ENCODE measurements at places on chromosomes 6 and 20. TPM values are rescaled to one million over a fixed set of nuclear protein-coding genes. Genes with fewer than 3 reads are reported as not detected.

DNA sequence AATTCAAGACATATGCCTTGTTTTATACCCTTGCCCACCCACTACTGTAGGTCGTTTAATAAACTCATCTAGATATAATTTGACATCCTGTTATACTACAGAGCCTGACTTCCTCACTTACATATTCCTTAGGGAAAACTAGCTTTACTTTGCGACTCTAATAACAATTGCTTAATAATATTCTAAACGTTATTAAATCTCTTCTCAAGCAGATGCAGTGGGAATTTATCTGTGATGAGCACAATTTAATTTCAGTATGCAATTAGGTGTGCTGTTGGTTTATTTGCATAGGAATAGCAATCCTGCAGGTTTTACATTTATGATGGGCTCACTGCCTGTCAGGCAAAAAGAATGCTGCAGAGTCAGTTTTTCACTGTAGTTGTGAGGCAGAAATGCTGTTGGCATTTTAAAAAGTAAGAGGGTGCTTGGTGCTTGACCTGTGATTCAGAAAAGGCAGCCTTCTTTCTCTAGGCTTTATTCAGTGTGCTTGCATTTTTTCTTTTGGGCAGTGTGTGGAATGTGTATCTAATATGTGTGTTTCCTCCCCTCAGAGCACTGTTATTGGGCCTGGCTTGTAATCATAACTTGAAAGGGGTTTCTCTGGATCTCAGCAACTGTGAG is 152.3 kb upstream of the SCGN start:
- H3K4me1 ChIP-seq = no peaks in the 10 kb centered on the region
- H3K36me3 ChIP-seq = no peaks in the 10 kb centered on the region
- no peaks in the 10 kb centered on the region for H3K27me3 ChIP-seq
- no peak overlapping the region for H3K27ac ChIP-seq
- H3K4me3 ChIP-seq = no peak overlapping the region
- no peak for DNase-seq

- H3K36me3 ChIP-seq = no peaks in the 10 kb centered on the region
- no peak overlapping the region for H3K27ac ChIP-seq
- no peaks in the 10 kb centered on the region for H3K27me3 ChIP-seq
- DNase-seq = no peak
Observed at GRCh38 chr6:33967966-33968724, 164.3 kb upstream of the MLN start.

- H3K4me1 ChIP-seq = no peaks in the 10 kb centered on the region
- no peaks in the 10 kb centered on the region for H3K27me3 ChIP-seq
- no peak overlapping the region for H3K4me3 ChIP-seq
- DNase-seq = no peak
- no peak overlapping the region for H3K27ac ChIP-seq
- no peaks in the 10 kb centered on the region for H3K36me3 ChIP-seq
Observed at GRCh38 chr6:127918506-127919427, 17.9 kb upstream of the THEMIS start.

- H3K36me3 ChIP-seq = peaks cover 10% of the 10 kb centered on the region
- peaks cover 59% of the 10 kb centered on the region for H3K4me1 ChIP-seq
- H3K27me3 ChIP-seq = no peaks in the 10 kb centered on the region
- peak overlapping the region; percentile 63 for H3K27ac ChIP-seq
Observed at GRCh38 chr20:34522969-34523871, 7.0 kb downstream of the DYNLRB1 start.

GRCh38 chr20:7355051-7355450 is 585.2 kb downstream of the HAO1 start:
- H3K36me3 ChIP-seq = no peaks in the 10 kb centered on the region
- H3K27ac ChIP-seq = no peak overlapping the region
- H3K4me3 ChIP-seq = no peak overlapping the region
- H3K4me1 ChIP-seq = no peaks in the 10 kb centered on the region
- H3K27me3 ChIP-seq = no peaks in the 10 kb centered on the region

- peaks cover 6% of the 10 kb centered on the region for H3K4me1 ChIP-seq
- no peaks in the 10 kb centered on the region for H3K27me3 ChIP-seq
- H3K4me3 ChIP-seq = no peak overlapping the region
- peak; percentile 10 for DNase-seq
Observed at GRCh38 chr6:167408235-167408869, 83.5 kb downstream of the TTLL2 start.

- no peak overlapping the region for H3K4me3 ChIP-seq
- H3K36me3 ChIP-seq = no peaks in the 10 kb centered on the region
- no peaks in the 10 kb centered on the region for H3K4me1 ChIP-seq
- no peaks in the 10 kb centered on the region for H3K27me3 ChIP-seq
Observed at GRCh38 chr6:150191809-150192208, 49.0 kb downstream of the PPP1R14C start.

- H3K4me3 ChIP-seq = no peak overlapping the region
- H3K27me3 ChIP-seq = no peaks in the 10 kb centered on the region
- H3K27ac ChIP-seq = no peak overlapping the region
- H3K4me1 ChIP-seq = peaks cover 3% of the 10 kb centered on the region
- no peaks in the 10 kb centered on the region for H3K36me3 ChIP-seq
Observed at GRCh38 chr6:133964052-133964451, 11.0 kb downstream of the TBPL1 start.

The TRAPPC3L gene
- 0.29 TPM for total RNA-seq

GRCh38 chr20:62694106-62694505 is 14.5 kb upstream of the NTSR1 start:
- H3K4me3 ChIP-seq = no peak overlapping the region
- H3K36me3 ChIP-seq = no peaks in the 10 kb centered on the region
- no peaks in the 10 kb centered on the region for H3K27me3 ChIP-seq
- DNase-seq = no peak
- H3K4me1 ChIP-seq = no peaks in the 10 kb centered on the region

DNA sequence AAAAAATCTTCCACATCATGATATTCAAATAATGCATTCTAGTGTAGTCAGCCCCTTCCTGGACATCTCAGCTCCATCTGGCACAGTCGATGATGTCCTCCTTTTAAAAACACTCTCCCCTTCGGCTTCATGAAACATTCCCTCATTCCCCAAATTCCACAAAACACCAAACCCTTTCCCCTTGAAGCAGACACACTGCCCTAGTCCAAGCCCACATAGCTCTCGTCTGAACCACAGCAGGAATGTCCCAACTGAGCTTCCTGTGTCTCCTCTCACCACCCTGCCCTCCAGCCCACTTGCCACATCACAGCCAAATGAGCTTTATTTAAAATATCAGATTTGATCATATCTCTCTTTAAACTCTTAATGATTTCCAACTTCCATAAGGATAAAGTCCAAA is 106.4 kb upstream of the CARMIL1 start:
- peak overlapping the region; percentile 16 for H3K27ac ChIP-seq
- H3K36me3 ChIP-seq = no peaks in the 10 kb centered on the region
- DNase-seq = no peak
- no peak overlapping the region for H3K4me3 ChIP-seq

All from upper lobe of left lung (tissue), 6 donors.